ENCODE measurements at places on chromosomes 11 and 22.

- no peak for DNase-seq
Observed at GRCh38 chr11:515131-515530, 8.1 kb upstream of the RNH1 start.

- no peak for DNase-seq
Observed at GRCh38 chr11:63814383-63814736, 1.1 kb downstream of the SPINDOC start.

DNA sequence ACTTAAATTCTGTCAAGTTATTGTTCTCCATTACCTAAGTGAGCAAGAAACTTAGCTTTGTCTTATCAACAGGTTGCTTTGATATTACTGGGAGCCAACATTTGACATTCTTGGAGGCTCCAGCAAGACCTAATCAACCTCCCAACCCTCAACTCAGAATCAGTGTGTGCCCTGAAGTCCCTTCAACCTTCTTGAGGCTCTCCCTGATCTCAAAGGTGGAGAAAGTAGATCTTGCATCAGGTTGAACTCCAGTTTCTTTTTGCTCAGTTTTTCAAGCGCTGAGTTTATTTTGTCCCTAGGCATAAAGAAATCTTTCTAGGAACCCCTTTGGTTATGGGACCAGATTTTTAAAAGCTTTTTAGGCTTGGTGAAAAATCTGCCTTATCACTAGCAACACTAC is 1.4 kb downstream of the FAM111A start:
- DNase-seq, result no peak

DNA sequence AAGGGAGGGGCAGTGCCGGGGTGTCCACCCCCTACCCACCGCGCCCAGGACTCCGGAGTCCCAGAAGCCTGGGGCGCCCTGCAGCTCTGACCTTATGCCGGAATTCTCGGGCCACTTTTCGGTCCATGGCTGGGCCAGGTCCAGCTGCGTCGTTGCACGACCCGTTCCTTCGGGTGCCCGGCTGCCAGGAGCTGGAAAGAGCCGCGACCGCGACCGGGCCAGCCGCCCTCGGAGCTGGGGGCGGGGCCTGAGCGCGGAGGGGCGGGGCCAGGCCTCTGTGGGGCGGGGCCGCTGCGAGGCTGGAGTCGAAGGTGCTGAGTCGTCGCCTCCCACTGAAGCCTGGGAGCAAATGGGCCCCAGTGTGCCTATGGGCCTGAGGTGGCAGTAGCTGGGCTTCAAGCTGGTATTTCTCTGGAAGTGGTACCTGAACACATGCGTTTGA is at the start of gene USH1C:
USH1C (minus strand) TSS at position 236 of the 442 bp plus-strand sequence; CDS start at position 127, 109 bp downstream.
- no peak for DNase-seq

DNA sequence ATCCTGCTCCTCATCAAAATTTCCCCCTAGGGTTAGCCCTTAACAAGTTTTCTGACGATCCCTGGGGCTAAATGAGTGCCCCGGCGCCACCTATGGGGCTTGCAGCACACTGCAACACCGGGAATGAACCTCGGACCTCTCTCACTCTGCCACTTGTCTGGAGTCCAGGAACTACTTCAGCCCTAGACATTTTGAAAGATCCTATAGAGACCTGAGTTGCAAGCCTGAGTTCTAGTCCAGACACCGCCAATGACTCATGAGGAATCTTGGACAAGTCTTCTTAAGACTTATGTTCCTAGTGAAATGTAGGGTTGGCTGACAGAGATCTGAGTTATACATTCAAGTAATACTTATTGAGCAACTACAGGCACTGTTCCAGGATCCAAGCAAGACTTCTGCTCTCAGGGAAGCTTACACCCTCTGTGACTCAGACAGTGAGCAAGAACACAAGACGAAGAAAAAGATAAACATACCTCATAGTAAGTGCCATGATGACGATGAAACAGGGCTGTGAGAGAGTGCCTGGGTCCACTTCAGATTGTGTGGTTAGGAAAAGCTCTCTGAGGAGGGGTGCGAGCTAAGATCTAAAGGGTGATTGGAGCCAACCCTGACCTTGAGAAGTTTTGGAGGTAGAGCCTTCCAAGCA is 10.2 kb upstream of the STK33 start:
- peak; percentile 100 for DNase-seq

- no peak for DNase-seq
Observed at GRCh38 chr11:65053827-65054508, 4.4 kb downstream of the NAALADL1 start.

GRCh38 chr11:27081056-27081455 is 40.4 kb downstream of the BBOX1 start:
- no peak for DNase-seq

DNA sequence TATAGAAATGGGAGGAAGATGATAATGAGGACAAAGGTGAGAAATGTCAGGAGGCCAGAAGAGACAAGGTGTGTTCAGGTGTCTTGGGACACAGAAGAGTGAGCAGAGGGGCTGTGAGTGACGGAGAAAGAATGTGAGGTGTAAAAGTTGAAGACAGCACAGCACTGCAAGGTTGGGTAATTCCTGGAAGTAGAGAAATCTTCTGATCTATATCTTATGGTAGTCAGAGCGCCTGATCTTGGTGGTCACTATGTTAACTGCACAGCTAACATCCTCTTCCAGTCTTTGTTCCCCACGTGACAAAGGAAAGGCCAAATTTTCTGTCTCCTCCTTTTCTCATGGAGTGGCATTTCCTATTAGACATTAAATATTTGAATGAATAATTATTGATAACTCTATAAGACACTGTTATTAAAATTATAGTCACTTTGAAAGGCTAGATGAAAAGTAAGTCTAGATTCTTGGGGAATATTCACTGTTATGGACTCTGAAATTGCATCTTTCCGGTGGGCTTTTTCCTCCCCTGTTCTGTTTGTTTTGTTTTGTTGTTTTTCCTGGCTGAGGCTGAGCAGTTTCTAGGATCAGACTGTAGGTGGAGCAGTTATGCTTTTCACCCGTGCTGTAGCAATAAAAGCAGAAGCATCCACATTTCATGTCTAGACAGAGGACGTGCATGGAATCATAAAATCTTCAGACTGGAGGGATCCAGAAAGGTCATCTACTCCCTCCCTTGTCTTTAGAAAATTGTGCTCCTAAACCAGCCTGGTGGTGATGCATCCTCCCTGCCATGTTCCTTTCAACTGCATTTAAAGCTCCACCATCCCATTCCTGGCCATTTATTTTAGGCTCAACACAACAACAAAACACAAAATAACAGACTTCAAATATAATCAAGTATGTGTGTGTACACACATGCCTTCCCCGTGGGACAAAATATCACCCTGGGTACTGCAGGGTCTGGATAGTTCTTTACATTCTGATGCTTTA is 26.6 kb downstream of the SC5D start:
- DNase-seq, result peak; percentile 8

GRCh38 chr11:45289369-45289768 is 3.2 kb upstream of the SYT13 start:
- peak; percentile 11 for DNase-seq

- DNase-seq, result no peak
Observed at GRCh38 chr11:116513894-116514293, 258.9 kb downstream of the BUD13 start.

DNA sequence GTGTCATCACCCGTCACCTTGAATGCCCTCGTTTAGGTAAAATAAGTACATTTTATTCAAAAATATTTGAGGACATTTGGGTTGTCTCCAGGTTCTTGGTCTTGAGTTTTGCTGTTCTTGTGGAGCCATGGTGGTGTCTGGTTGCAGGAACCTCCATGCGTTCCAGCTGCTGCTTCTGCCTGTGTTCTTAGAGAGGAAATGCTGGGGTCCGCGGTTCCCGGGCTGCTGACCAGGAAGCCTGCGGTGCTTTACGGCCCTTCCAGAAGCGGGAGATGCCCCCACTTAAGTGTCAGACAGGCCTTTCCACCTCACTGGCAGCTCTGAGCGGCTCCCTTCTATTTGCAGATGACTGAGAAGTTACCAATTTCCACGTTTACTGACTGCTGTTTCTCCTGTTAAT is 66.8 kb downstream of the LRP5 start:
- no peak for DNase-seq

GRCh38 chr22:45650721-45651120 is 20.9 kb upstream of the ATXN10 start:
- no peak for DNase-seq
